Cardiac muscle cell (in vitro differentiated cells and primary cell): ENCODE measurements at places on chromosomes 2 and 18.
A peak's percentile ranks its signal among the peaks of the same experiment; 100 is the strongest.

- DNase-seq: no peak
Measured at GRCh38 chr2:231680285-231680991, 27.9 kb upstream of the PTMA start.

GRCh38 chr2:228474466-228474865, 293.0 kb upstream of the SPHKAP start:
- no peak for DNase-seq

- DNase-seq: no peak
Measured at GRCh38 chr2:179226203-179226960, 38.2 kb downstream of the SESTD1 start.

DNA sequence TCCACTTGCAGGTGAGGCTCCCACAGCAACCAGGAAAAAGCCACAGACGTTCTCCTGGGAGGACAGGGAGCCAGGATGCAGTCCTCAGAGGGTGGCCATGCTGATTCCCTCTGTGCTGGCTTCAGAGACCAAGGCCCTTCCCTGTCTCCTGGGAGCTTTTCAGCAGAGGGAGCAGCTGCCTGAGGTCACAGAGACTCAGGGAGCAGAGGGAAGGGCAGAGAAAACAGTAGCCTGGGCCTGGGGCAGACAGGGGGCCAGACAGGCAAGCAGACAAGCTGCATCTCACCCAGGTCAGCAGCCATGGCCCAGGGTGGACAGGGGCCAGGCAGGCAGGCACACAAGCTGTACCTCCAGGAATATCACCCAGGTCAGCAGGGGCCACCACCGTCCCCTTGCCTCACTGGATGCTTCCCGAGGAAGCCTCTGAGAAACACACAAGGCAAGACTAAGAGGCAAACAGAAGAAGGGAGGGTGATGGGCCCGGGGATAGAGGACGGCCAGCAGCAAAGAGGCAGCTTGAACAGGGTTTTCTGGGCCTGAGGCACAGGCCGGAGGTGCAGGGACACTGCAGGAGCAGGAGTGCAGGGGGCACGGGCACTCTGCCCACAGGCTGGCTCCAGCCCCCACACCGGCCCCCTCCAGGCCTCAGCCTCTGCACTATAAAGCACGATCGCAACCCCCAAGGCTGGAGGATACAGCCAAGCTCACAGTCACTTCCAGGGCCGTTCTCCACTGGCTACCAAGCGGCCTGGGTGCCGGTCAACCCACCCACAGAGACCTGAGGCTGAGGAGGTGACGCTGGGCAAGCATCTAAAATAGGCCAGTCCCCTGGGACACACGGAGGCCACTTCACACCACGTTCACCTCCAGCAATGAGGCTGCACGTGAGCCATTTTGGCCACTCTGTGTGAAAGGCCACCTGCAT, 6.1 kb downstream of the SLC66A2 start:
- DNase-seq: no peak

GRCh38 chr2:29532436-29532835, 388.9 kb downstream of the ALK start:
- peak; percentile 2 for DNase-seq

- DNase-seq: no peak
Measured at GRCh38 chr2:158777077-158777476, 18.0 kb upstream of the DAPL1 start.

DNA sequence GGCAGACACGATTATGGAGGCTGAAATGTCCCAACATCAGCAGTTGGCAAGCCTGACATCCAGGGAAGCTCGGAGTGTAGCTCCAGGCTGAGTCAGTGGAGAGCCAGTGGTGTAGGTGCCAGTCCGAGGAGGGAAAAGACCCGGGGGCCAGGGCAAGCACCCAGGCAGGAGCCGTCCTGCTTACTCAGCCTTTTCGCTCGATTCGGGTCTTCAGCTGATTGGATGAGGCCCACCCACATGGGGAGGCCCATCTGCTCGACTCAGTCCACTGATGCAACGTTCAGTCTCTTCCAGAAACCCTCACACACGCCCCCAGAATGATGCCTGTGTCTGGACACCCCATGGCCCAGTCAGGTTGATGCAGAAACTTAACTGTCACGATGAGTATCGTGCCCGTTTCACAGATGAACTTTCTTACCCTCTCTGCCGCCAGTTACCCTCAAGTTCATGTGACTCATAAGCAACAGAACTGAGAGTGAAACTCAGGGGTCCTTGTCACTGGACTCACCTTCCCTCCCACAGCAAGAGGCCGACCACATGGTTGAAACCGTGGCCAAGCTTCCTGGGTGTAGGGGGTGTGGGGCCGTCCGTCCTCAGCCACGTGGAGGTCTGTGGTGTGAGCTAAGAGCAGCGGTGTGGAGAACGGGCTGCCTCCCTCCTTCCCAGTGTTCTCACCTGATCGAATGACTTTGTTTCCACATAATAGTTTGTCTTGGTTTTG, 197.4 kb upstream of the HDAC4 start:
- no peak for DNase-seq

DNA sequence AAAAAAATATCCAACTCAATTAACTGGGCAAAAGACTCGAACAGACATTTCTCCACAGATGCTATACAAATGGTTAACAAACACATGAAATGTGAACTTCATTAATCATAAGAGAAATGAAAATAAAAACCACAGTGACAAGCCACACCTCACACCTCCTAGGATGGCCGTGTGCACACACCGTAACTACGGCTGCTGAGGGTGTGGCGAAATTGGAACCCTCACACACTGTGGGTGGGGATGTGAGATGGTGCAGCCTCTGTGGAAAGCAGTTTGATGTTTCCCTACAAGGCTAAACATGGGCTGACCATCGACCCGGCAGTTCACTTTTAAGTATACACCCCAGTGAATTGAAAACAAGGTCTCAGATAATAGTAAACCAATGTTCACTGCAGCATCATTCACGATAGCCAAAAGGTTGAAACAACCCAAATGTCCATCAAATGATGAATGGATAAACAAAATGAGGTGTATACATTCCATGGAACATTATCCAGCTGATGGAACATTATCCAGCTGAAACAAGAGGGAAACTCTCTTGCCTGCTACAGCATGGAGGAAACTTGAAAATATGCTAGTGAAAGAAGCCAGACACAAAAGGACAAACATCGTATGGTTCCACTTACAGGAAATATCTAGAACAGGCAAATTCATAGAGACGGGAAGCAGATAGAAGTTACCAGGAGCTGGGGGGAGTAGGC, 32.2 kb downstream of the ZAP70 start:
- DNase-seq: no peak

- no peak for DNase-seq
Measured at GRCh38 chr2:60042023-60042422, 511.4 kb downstream of the BCL11A start.

DNA sequence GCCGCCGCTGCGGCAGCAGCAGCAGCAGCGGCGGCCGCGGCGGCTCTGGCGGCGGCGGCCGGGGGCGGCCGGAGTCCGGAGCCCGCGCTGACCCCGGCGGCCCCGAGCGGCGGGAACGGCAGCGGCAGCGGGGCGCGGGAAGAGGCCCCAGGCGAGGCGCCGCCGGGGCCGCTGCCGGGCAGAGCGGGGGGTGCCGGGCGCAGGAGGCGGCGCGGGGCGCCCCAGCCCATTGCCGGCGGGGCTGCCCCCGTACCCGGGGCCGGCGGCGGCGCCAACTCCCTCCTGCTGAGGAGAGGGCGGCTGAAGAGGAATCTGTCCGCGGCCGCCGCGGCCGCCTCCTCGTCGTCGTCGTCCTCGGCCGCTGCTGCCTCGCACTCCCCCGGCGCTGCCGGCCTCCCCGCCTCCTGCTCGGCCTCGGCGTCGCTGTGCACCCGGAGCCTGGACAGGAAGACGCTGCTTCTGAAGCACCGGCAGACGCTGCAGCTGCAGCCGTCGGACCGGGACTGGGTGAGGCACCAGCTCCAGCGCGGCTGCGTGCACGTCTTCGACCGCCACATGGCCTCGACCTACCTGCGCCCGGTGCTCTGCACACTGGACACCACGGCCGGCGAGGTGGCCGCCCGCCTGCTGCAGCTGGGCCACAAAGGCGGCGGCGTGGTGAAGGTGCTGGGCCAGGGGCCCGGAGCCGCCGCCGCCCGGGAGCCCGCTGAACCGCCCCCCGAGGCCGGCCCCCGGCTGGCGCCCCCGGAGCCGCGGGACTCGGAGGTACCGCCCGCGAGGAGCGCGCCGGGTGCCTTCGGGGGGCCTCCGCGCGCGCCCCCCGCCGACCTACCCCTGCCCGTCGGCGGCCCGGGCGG, 646 bp downstream of the PHLPP1 start:
- peak; percentile 71 for DNase-seq

- DNase-seq: peak; percentile 66
Measured at GRCh38 chr2:223970343-223971128, 13.3 kb downstream of the MRPL44 start.

- no peak for DNase-seq
Measured at GRCh38 chr18:46276748-46277147, 172.6 kb downstream of the HAUS1 start.
